Astrocyte of the spinal cord (primary cell): ENCODE measurements at places on chromosomes 1 and 21.

DNA sequence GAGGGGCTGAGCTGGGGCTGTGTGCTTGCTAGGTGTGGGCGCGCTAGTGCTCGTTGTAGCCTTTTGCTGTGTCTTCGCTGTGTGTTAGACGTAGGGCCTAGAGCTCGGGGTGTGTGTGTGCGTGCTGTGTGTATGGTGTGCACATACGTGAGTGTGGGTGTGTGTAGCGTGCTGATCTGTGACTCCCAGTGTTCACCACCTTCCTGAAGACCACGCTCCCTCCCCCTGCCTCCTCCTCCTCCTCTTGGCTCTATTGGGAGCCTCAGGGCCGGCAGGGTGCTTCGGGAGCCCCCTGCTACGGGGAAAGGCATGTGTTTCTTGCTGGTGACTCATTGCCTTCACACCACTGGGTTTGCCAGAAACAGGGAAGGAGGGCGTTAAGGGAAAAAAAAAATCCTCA is 9.4 kb upstream of the KCNC4 start:
- DNase-seq: no peak

GRCh38 chr1:10818262-10819197 is 22.1 kb upstream of the CASZ1 start:
- no peak for DNase-seq

GRCh38 chr1:30627994-30628393 is 95.4 kb downstream of the MATN1 start:
- DNase-seq: no peak

DNA sequence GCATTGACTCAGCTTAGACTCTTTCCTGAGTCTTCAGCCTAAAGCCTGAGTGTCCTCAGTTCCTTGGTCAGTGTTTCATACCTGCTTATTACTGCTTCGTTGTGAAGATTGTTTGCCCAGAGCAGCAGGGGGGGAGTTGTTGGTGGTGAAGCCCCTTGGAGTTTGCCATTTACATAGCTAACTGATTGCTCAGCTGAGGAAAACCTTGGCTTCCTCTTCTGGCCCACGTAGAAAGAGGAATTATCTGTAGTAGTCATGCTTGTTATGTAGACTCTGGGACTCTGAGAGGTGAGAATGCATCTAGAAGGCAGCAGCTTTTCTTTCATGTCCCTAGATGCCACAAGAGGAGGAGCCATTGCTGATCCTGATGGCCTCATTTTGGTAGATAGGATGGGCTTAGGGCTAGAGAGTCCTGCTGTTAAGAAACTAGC is 125.9 kb downstream of the MAST2 start:
- DNase-seq: peak; percentile 94

GRCh38 chr1:117416546-117417125 is 49.4 kb downstream of the MAN1A2 start:
- DNase-seq: no peak

GRCh38 chr21:44944596-44944995 is 4.8 kb downstream of the SLX9 start:
- no peak for DNase-seq

GRCh38 chr1:238061967-238062613 is 171.4 kb upstream of the ZP4 start:
- peak; percentile 75 for DNase-seq

DNA sequence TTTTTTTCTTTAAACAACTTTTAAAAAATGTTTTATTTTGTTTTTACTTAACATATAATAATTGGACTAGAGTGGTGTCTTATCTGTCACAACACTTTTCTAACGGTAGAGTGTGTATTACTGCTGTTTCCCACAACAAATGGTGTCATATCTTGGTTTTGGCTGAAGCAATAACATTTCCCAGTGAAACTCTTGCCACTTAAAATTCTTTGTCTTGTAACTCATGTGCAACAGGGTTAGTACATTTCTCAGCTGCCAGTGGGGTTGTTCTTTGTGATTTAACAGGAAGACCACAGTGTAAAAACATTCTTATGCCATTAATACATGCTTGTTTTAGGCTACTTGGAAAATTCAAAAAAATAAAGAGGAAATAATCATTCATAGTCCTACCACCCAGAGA is 43.5 kb downstream of the ALPL start:
- DNase-seq: peak; percentile 94
